NCI-H1694 (cell line): ENCODE measurements at places on chromosomes 1 and 21.
A peak's percentile ranks its signal among the peaks of the same experiment; 100 is the strongest.

DNA sequence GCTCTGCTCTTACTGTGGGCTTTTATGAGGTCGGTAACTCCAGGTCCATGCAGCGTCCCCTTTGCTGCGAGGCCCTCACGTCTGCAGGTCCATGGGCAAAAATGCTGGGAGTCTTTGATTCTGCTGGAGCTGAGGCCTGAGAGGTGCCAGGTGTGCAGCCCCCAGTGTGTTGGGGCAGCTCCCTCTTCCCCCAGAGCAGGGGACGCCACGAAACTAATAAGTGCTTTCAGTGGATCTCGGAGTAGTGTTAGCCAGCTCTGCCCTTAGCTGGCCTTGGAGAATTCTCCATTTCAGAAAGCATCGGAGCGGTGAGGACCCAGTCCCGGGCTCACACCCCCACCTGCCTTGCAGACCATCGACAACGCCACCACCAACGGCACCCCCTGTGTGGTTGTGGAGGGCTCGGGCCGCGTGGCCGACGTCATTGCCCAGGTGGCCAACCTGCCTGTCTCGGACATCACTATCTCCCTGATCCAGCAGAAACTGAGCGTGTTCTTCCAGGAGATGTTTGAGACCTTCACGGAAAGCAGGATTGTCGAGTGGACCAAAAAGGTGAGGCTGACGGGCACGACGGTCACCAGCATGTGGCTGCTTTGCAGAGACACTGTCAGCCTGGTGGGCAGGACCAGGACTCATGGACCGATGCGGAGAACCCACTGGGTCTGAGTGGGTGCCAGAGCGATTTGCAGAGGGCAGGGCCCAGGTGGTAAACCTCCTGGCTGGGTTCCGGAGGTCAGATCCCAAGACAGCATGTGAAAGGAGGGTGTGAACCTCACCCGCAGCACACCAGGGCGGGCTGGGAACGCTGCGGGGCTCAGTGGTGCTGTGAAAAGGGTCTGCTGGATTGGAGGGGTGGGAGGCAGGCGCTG is 25.5 kb downstream of the TRPM2 start:
- DNase-seq: no peak

DNA sequence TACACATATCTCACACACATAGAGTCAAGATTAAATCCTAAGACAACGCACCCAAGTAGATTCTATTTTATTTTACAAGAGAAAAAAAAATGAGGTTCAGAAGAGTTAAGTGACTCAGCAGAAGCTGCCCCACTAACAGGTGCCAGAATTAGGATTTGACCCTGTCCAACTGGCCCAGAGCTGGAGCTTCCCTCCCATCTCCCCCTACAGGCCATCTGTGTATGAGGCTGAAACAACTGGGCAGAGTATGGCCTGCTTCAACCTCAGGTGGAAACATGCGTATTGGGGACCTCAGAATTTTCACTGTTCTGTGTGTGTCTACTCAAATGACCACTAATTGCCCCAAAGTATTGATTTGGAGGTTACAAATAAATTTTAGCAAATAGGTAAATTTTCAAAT is 29.9 kb downstream of the PSMG1 start:
- DNase-seq: no peak

- DNase-seq: no peak
Measured at GRCh38 chr1:3668585-3669300, 16.4 kb downstream of the TP73 start.

- DNase-seq: no peak
Measured at GRCh38 chr1:247884797-247885413, 10.5 kb upstream of the OR2W3 start.

GRCh38 chr1:205983925-205984725 is 19.1 kb downstream of the RAB7B start:
- peak; percentile 56 for DNase-seq

- DNase-seq: no peak
Measured at GRCh38 chr21:14711287-14711686, 165.2 kb upstream of the SAMSN1 start.

GRCh38 chr1:158527190-158527815 is 26.9 kb downstream of the OR6Y1 start:
- no peak for DNase-seq

GRCh38 chr1:70210820-70211219 is 5.4 kb upstream of the LRRC40 start:
- no peak for DNase-seq
